ENCODE measurements at places on chromosomes 2 and 18.

GRCh38 chr2:50102383-50102782 is 929.5 kb downstream of the NRXN1 start:
- DNase-seq: no peak

DNA sequence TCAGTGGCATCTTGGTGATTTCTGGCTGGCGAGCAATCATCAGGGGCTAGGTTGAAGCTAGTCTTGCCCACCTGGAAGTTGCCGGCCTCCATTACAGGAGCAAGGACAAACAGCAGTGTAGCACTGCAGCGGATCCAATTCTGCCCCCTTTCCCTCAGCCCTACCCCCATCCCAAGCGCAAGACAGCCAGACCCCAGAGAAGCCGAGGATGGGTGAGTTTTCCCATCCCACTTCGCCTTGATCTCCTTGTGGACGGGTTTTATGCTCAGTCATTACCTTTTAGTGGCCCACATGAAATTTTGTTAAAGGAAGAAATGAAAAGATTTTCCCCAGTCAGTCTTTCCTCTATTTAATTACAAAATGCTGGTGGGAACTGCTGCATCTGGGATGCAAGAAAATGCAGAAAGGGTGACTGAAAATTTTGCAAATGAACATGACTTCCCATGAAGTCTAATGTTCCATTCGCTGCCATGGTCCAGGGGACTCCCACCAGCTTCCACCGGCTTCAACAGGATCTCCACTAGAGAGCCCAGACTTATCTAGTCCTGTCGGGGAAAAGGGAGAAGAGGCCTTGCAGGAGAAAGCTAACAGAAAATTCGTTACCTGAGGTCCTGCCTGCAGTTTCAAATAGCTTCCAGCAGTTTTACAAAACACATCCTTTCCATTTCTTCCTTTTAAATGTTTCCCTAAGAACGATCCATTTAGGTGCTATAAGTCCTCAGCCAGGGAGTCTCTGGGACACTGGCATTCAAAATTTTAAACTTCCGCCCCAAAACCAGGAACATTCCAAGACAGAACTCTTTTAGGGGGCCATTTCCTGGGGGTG is 1.9 kb upstream of the HOXD9 start:
- no peak for DNase-seq

GRCh38 chr2:197235711-197236110 is 74.9 kb downstream of the ANKRD44 start:
- DNase-seq: no peak

- no peak for DNase-seq
Measured at GRCh38 chr2:112728378-112729175, 7.8 kb downstream of the NT5DC4 start.

DNA sequence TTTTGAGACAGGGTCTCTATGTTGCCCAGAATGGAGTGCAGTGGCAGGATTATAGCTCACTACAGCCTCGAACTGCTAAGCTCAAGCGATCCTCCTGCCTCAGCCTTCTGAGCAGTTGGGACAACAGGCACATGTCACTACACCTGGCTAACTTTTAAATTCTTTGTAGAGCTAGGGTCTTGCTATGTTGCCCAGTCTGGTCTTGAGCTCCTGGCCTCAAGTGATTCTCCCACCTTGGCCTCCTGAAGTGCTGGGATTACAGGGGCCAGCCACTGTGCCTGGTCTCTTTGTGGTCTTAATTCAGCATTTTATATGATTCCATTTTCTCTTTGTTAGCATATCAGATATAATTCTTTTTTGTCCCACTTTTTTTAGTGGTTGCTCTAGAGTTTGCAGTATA is 34.1 kb downstream of the CEP192 start:
- DNase-seq: no peak

DNA sequence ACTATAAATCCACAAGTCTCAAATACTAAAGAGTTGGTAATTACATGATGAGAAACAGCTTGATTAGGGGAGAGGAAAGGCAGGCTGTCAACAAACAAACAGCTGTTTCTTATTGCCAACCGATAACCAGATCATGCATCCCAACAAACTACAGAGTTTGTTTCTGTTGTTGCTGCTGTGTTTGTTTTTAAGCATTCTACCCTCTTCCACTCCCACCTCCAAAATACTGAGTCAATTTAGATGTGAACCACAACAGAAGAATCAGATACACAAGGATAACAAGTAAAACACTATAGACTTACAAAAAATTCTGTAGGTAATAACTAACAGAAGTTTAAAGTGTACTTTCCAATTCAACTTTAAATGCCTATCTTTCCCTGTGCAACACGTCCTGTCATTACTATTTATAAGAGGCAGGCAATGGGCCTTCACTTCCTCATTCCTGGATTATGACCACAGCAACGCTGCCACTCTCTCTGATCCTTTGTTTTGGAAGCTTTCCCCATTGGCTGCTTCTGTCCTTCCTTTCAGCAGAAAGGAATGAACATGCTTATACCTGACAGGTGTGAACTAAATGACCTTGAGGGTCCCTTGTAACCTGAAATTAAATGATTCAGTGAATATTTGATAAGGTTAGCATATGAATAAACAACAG is 152.0 kb downstream of the SRBD1 start:
- DNase-seq: no peak

GRCh38 chr2:42232024-42232423 is 62.9 kb downstream of the EML4 start:
- peak; percentile 13 for DNase-seq

GRCh38 chr2:223054193-223054781 is 2.3 kb downstream of the KCNE4 start:
- DNase-seq: no peak

Data from stimulated activated naive CD4-positive, alpha-beta T cell treated with Interleukin-2 at 50 U/mL for 16 hours (primary cell).